Esophagus squamous epithelium (tissue), 5 donors: ENCODE measurements at places on chromosomes 16 and 17.

DNA sequence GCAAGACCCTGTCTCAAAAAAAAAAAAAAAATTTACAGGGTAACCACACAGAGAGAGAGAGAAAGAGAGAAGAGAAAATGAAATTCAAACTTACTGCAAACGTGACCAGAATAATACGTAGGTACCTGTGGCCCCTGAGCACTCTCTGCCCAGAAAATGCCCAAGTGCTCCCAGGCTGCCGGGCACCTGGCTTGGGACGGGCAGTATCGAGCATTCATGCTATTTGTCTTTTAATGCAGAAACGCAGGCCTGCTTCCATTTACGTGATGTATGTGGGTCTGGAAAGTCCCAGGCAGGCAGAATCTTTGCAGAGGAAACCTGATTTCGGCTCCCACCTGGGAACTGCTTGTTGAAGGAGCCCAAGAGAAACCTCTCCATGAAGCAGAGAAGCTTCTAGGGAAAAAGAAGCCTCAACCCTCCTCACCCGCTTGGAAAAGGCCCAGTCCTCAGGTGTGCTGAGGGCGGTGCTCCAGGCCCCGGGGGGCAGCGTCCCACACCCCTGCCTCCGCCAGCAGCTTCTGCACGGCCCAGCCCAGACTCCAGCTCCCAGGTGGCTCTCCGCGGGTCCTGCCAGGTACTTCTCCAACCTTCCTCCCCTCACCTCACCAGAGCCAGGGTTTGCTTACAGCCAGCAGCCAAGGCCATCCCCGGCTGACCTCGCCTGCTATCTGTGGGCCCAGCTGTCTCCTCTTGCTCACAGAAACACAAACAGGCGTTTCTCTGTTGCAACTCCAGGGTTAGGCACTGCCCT, 14.0 kb downstream of the RPH3AL start:
- DNase-seq = no peak

- no peak for DNase-seq
Observed at GRCh38 chr17:73770115-73770848, 126.0 kb upstream of the SDK2 start.

GRCh38 chr17:75048249-75048878, 1.3 kb downstream of the KCTD2 start:
- DNase-seq = no peak

GRCh38 chr16:65583498-65583897, 461.6 kb upstream of the CDH11 start:
- no peak for DNase-seq

DNA sequence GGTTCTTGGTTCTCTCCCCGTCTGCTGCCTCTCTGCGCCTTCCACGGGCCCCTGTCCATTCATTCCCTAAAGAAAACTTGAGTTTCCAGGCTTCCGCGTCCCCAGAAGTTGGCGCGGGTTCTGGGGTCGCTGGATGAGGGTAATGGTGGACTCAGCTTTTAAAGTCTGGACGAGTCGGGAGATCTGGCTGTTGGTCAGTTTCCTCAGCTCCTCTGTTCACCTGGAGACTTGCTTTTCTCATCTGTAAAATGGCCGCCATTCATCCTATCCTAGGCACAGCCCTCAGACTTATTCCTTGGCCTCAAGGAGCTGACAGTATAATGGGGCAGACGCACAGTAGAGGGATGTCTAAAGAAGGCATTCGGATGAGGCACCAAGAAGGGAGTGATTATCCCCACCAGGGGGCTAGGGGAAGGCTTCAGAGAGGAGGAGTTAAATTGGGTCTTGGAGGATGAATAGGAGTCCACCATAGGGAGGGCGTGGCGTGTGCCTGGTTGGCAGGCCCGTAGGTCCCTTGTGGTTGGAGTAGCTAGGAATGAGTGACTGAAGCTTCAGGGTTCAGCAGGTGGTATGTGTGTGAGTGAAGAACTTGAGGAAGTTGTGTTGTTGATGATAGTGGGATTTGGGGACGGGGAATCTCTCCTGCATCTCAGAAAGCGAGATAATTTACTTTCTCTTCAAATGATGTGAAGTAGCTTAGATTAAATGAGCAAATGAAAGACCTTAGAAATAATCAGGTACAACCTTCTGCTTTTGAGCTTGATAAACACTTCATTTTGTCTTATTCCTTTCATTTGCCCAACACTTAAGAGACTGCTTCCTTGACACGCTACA, 652 bp downstream of the VPS35L start:
- DNase-seq = no peak

DNA sequence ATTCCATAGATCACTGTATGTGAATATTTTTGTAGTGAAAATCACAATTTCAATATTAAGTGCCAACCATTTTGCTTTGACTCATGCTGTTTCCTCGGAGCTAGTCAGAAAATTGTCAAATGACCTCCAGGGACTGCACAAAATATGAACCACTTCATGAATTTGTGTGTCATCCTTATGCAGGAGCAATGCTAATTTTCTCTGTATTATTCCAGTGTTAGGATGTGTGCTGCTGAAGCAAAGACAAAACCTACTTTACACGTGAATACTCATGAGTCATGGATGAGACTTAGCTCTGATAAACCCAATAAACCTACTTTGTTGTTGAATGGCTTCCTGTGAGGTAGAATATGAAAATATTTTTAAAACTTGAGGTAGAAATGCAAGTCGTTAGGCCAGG, 65.2 kb downstream of the SHCBP1 start:
- no peak for DNase-seq

- no peak for DNase-seq
Observed at GRCh38 chr16:50498431-50499155, 49.6 kb upstream of the NKD1 start.

DNA sequence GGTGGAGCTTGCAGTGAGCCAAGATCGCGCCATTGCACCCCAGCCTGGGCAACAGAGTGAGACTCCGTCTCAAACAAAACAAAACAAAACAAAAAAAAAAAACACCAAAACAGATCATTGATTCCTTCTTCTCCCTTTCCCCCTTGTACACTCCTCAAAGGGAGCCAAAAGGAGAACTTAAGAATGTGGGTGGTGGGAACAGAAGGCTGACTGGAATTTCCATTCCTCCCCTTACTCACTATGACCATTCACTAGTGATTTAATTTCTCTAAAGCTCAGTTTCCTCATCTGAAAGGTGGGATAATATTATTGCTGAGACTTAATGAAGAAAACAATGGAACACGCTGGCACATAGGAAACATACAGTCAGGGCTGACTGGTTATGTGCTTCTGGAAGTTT, 17.1 kb upstream of the HNF1B start:
- DNase-seq = no peak

DNA sequence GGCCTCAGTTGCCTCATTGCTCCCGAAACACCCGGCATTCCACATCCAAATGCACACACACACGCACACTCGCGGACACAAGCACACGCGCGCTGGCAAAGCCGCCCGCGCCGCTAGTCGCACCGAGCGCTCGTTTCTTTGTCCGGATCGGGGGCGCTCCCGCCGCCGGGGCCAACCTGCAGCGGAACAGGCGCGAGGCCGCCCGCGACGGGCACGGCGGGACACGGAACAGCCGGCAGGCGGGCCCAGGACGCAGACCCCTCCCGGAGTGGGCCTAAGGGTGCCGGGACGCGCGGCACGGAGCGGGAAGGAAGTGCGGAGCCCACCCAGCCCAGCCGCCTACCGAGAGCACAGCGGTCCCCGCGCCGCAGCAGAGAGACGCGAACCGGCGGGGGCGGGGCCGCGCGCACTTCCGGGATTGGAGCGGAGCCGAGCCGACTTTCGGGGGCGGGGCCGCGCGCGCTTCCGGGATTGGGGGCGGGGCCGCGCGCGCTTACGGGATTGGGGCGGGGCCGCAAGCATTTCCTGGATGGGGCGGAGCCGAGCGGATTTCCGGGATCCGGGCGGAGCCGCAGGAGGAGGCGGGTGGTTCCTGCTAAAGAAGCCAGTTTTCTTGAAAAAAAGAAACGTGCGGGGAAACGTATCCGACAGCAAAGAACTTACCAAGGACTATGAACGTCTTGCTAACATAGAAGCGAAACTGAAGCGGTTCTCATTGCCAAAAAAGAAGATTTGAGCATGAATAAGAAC, at the start of gene CYBC1:
Gene CYBC1 (minus strand): TSS at position 396 of the 750 bp plus-strand sequence. CDS start 1,498 bp downstream, outside the sequence.
- DNase-seq = peak; percentile 49

- no peak for DNase-seq
Observed at GRCh38 chr16:1150511-1150982, 2.4 kb upstream of the CACNA1H start.

DNA sequence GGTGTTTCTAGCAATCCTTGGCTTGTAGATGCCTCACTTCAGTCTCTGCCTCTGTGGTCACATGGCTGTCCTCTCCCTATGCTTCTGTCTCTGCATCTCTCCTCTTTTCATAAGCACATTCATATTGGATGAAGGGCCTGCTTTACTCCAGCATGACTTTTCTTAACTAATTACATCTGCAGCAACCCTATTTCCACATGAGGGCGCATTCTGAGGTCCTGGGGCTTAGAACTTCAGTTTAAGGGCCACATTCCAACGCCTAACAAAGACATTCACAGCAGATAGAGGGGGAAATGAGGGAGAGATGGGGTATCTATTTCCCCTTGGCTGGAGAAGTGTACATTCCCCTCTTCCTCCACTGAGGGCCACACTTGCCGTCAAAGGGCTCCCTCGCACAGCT, 489.1 kb upstream of the SALL1 start:
- DNase-seq = no peak

DNA sequence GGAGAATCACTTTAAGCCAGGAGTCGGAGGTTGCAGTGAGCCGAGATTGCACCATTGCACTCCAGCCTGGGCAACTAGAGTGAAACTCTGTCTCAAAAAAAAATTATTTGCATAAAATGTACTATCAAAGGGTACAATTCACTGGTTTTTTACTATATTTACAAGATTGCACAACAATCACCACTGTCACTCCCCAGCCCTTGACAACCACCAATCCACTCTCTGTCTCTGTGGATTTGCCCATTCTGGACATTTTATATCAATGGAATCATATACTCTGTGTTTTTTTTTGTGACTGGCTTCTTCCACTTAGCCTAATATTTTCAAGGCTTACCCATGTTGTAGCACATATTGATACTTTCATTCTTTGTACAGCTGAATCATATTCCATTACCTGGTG, 18.8 kb downstream of the TBX2 start:
- no peak for DNase-seq

DNA sequence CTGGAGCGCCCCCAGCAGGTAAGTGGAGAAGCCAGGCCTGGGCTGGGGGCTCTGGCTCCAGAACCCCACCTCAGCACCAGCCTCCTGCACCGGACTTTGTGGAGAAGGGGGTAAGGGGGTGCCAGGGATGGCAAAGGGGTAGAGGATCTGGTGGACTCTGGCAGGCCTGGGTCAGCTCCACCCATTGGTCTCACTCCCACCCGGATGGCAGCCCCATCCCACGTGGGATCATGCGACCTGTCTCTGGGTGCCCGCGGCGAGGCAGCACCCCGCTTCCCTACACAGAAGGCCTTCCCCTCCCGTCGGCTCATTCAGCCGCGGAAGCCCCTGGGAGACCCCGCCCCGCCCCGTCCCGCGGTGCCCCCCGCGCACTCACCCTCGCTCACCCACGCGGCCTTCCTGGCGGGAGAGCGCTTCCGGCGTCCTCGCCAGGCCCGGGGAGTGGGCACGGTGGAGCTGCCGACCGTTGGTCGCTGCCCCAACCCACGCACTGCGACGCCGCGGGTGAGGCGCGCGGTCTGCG, 498 bp upstream of the PLEKHG4 start:
- DNase-seq = no peak

DNA sequence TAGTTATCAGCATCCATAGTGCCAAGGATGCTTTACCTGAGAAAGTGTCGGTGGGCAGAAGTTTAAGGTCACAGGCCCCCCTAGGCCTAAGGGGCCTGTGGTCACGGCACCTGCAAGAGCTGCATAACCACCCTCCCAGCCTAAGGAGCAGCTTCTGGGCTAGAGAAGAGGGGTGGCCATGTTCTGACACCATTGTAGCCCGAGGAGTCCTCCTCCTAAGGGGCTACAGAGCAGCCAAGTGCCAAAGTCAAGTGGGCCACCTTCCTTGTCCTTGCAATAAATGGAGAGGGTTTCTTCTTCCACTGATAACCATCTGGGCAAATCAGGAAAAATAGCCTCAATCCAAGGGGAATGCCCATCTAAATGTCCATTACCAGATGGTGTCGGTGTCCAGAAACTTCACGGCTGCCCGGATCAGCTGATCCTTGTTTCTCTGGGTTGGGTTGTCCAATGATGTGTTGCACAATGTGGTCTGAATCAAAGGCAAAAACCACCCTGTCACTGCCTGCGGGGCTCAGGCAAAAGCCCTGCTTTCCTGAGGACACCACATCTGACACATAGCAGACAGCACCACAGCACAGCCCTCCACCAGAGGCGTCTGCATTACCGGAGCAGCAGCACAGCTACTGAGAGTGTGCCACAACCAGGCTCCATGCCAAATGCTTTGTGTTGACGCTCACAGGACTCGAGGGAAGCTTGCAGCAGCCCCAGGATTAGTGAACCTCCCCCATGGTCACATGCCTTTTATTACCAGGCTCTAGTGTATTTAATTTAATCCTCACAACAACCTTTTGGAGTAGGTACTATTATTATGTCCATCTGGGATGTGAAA, 12.8 kb downstream of the ATPAF2 start:
- no peak for DNase-seq

DNA sequence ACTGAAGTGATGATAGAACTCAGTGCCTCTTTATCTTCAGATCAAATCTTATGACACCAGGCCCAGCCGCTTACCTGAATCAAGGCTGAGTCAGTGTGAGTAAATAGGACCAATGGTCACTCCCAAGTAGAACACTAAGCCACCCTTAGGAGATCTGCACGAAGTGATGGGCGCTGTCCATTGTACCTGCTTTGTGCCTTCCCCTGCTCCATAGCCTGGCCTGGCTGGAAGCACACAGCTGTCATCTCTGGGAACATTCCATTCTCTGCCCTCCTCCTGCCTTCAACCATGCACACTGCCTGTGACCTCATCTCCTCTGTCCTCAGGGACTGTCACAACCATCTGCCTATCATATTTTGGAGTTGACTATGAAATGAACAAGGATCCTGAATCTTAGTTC, 279.5 kb upstream of the ASIC2 start:
- no peak for DNase-seq

DNA sequence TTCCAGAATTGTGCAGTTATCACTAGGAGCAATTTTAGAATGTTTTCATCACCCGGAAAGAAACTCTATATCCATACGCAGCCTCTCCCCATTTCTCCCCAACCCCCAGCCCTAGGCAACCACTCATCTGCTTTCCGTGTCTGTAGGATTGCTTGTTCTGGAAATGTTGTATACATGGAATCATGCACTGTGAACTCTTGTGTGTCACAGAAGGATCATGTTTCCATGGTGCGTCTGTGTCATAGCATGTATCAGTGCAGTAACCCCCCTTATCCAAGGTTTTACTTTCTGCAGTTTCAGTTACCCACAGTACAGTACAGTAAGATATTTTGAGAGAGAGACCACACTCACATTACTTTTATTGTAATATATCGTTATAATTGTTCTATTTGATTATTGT, 299.4 kb downstream of the CPPED1 start:
- no peak for DNase-seq

- no peak for DNase-seq
Observed at GRCh38 chr17:39867084-39867879, 720 bp upstream of the ZPBP2 start.

- DNase-seq = no peak
Observed at GRCh38 chr17:68807998-68808772, 147.0 kb downstream of the ABCA8 start.
